ENCODE measurements at places on chromosomes 16 and 17. TPM values are rescaled to one million over a fixed set of nuclear protein-coding genes. Genes with fewer than 3 reads are reported as not detected.
A peak's percentile ranks its signal among the peaks of the same experiment; 100 is the strongest.

DNA sequence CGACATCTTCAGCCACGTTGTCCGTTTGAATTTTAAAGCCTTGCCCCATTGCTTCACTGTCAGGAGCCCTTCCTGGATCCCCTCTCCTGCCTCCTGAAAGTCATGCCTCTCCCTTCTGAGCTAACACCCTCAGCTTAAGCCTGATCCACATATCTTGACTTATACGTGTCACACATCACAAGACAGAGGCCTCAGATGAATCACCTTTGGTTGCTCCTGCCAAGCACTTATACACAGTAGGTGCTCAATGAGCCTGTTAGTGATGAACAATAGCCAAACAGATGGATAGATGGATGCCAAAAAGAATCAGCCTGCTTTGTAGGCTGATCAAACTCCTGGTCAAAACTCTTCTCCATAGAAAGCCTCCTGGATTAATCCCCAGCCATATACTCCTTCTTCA, 31.8 kb downstream of the PITPNM3 start:
- H3K4me3 ChIP-seq: no peak overlapping the region
- H3K36me3 ChIP-seq: no peaks in the 10 kb centered on the region
- no peak for DNase-seq
- H3K27ac ChIP-seq: no peak overlapping the region
- H3K27me3 ChIP-seq: no peaks in the 10 kb centered on the region

GRCh38 chr16:69598045-69598444, 32.3 kb downstream of the NFAT5 start:
- no peaks in the 10 kb centered on the region for H3K4me1 ChIP-seq
- DNase-seq: no peak
- no peak overlapping the region for H3K27ac ChIP-seq
- H3K36me3 ChIP-seq: no peaks in the 10 kb centered on the region

DNA sequence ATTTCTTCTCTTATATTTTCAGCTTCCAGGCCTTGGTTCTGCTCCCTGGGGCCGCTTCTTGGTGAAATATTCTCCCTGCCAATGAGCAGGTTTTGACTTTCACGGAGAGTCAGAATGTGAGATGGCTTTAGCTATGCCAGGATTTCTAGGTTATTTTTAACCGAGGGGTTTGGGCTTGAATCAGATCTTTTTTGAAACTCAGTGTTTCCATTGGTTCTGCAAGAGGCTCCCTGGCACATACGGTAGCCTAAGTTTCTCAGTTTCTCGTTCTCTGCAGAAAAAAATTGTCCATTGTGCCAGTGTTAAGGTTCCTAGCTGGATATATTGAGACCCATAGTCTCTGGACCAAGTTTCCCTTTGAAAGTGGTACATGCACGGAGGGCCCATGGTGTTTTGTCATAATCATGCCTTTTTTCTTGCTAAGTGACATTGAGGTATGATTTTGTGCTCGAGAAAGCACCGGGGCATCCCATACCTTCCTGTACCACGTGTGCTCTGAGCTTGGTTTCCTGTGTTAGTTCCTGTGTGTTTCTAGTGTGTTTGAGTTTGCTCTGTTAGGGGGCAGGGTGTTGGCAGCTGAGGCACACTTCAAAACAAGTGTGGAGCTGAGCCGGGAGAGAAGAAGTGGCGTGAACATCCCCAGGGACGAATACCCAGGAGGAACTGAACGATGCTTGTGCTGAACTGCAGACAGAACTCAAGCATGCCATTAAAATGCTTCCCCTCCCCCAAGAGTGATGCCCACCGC, 127.2 kb downstream of the HS3ST3B1 start:
- no peaks in the 10 kb centered on the region for H3K4me1 ChIP-seq
- H3K4me3 ChIP-seq: no peak overlapping the region
- no peaks in the 10 kb centered on the region for H3K27me3 ChIP-seq
- no peaks in the 10 kb centered on the region for H3K36me3 ChIP-seq

DNA sequence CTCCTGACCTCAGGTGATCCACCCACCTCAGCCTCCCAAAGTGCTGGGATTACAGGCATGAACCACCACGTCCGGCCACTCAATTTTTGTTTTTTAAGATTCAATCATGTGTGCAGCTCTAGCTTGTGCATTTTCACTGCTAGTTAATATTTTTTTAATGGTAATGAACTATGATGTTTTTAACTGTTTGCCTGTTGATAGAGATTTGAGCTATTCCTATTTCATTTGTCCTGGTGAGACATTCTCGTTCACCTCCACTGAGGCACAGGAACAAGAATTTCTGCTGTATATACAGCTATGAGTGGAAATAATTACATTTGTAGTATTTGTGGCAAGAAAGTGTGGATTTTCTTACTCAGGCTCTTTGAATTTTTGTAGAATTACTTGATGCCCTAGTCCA, 137.7 kb upstream of the MYOCD start:
- DNase-seq: no peak
- H3K27me3 ChIP-seq: no peaks in the 10 kb centered on the region
- H3K4me1 ChIP-seq: no peaks in the 10 kb centered on the region
- no peak overlapping the region for H3K27ac ChIP-seq
- no peaks in the 10 kb centered on the region for H3K36me3 ChIP-seq
- H3K4me3 ChIP-seq: no peak overlapping the region

DNA sequence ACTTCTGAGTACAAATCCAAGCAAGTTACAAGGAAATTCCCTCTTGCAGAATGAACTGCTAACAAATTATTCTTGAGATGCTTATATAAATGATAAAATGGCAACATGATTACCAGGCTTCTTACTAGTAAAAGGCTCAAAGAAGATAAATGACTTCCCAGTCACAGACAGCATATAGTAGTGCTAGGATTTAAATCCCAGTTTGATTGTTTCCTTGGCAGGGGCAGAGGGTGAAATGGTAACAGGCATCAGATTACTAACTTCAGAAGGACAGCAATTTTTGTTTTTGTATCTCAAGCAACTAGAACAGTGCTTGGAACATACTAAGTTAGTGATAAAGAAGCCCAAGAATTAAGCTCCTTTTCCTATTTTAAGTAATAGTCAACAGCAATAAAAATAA, 102.8 kb downstream of the SSH2 start:
- no peaks in the 10 kb centered on the region for H3K27me3 ChIP-seq
- H3K36me3 ChIP-seq: no peaks in the 10 kb centered on the region
- no peak for DNase-seq
- H3K27ac ChIP-seq: no peak overlapping the region
- no peaks in the 10 kb centered on the region for H3K4me1 ChIP-seq
- no peak overlapping the region for H3K4me3 ChIP-seq

DNA sequence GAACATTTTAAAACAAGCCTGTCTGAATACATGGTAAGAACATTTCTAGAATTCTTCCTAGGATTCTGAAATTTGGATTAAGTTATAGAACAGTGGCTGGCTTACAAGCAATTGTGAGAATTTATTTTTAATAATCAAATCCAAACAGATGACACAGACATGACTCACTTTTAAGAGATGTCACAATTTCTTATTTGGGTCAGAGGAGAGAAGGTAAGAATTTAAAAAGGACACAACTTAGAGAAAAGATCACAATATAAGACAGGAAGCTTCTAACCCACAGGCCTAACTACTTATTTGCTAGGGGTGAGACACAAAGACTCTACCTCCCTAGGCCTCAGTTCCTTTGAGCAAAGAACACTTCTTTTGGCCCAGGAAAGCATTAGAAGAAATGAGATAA, 32.7 kb downstream of the ZZEF1 start:
- H3K4me1 ChIP-seq: no peaks in the 10 kb centered on the region
- H3K36me3 ChIP-seq: peaks cover 3% of the 10 kb centered on the region
- no peak overlapping the region for H3K4me3 ChIP-seq
- peak overlapping the region; percentile 52 for H3K27ac ChIP-seq
- no peak for DNase-seq

DNA sequence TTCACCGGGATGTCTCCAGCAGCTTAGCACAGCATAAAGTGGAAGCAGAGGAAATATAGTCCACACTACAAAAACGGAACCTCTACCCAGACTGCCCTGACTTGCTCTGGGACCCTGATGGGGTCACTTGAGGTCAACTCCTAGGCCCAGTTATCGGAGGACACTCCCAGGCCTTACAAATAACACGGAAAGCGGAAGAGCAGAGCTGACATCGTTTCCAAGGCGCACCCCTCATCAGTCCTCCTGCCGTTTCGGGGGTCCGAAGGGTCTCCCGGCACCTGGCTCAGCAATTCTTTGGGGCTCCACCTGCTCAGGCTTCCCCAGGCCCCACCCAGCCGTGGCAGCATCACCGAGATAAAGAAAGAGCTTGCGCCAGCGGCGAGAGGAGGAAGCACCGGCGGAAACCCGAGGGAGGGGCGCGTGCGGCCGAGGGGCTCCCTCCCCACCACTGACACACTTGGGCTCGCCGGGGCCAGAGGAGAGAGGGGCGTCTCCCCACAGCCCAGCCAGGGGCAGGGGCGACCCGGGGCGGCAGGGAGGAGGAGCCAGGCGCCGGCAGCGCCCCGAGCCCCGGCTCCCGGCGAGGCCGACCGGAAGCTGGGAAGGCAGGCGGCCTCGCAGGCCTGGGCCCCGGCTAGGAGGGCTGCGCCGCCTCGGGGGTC, 727 bp downstream of the CORO7 start:
- peaks cover 4% of the 10 kb centered on the region for H3K4me1 ChIP-seq
- H3K27ac ChIP-seq: peak overlapping the region; percentile 78
- no peaks in the 10 kb centered on the region for H3K27me3 ChIP-seq
- H3K36me3 ChIP-seq: no peaks in the 10 kb centered on the region
- DNase-seq: no peak
- H3K4me3 ChIP-seq: peak overlapping the region; percentile 96

Gene KRT31
- not detected for total RNA-seq

Gene ABCC6
- 3.6 TPM for total RNA-seq

Gene OTOA
- total RNA-seq: 0.96 TPM
